ENCODE measurements at places on chromosomes 11 and 22.
A peak's percentile ranks its signal among the peaks of the same experiment; 100 is the strongest.

DNA sequence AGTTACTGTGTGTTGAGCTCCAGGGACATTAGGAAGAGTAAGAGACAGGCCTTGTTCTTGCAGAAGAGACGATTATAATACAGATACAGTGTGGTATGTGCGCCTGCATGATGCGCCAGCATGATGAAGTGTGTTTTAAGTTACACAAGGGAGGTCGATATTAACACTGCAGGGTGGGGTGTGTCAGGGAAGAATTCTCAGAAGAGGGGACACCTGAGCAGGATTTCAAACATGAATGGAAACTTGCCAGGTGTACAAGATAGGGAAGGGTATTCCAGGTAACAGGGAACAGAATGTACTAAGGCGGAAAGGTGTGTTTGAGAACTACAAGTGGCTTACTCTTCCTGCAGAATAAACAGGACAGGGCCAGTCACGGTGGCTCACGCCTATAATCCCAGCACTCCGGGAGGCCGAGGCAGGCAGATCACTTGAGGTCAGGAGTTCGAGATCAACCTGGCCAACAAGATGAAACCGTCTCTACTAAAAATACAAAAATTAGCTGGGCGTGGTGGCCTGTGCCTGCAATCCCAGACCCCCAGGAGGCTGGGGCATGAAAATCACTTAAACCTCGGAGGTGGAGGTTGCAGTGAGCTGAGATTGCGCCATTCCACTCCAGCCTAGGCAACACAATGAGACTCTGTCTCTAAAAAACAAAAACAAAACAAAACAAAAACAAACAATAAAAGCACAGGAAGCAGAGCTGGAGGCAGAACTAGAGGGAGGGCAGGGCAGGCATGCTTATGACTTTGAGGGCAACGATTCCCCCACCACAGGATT lies 59.0 kb downstream of the SYN3 start:
- DNase-seq = no peak

GRCh38 chr11:29353833-29354232 lies 663.0 kb downstream of the KCNA4 start:
- DNase-seq = no peak

GRCh38 chr11:6333095-6333494 lies 12.8 kb upstream of the CAVIN3 start:
- no peak for DNase-seq

- no peak for DNase-seq
Observed at GRCh38 chr22:29309332-29310064, 3.0 kb downstream of the GAS2L1 start.

DNA sequence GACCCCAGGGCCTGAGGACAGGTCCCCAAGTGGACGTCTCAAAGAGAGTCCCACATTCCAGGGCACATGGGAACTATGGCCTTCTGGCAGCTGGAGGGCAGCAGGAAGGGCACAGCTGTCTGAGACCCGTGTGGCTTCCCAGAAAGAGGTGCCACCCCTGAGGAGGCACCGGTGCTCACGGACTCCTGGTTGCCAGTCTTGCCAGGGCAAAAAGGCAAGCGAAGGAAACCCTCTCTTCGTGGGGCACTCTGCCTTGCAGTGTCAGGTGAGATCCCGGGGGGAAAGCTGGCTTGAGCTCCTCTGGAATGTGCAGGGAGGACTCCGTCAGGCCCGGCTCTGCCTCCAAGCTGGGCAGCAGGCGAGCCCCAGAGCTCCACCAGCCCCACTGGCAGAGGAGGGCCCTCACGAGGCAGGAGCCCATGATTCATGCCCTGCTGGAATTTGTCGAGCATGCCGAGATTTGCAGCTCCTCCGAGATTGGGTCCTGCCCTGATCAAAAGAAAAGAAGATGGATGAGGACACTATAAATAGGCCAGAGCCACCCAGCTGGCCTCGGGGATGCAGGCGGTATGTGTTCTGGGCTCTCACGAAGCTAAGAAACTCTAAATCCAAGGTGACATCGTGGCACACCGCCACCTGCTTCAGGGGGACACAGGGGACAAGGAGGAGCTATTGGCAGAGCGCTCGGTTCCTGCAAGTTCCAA lies 9.9 kb upstream of the CELSR1 start:
- no peak for DNase-seq

DNA sequence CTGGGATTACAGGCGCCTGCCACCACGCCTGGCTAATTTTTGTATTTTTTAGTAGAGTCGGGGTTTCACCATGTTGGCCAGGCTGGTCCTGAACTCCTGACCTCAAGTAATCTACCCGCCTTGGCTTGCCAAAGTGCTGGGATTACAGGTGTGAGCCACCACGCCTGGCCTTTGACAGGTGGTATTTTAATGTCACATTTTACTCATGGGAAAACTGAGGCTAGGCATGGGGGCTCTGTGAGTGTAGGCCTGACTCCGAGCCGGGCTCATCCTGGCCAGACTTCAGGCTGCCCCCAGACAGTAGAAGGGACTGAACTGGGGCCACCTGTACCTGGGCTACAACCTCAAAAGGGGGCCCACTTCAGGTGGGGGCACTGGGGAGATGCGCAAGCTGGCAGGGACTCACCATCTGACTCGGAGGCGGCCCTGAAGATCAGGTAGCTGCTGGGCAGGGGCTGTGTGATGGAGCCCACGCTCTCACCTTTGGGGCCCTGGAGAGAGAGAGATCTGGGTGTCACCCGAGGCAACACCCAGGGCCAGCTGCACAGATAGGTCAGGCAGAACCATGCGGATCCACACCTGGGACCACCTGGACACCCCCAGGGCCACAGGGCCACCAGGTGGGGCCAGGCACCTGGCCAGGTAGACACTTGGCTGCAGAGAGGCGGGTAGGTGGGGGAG lies 45.8 kb downstream of the OSBPL5 start:
- DNase-seq = no peak

- no peak for DNase-seq
Observed at GRCh38 chr22:33213383-33214075, 155.3 kb upstream of the SYN3 start.

DNA sequence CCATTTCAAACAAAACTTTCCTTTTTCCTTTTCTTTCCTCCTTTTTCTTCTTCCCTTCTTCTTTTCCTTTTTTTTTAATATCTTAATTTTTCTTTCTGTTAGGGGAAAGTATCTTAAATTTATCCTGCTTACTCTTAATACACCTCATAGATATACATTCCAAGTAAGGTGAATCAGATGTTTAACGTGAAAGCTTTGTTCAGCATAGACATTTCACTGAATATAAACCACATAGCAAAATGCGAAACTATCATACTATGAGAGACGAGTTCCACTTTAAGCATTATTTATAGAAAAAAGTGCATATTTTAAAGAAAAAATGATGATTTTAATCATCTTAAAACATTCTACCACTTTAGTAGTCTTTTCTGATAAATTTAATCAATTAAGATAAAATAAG lies 137.8 kb upstream of the MTMR2 start:
- no peak for DNase-seq

DNA sequence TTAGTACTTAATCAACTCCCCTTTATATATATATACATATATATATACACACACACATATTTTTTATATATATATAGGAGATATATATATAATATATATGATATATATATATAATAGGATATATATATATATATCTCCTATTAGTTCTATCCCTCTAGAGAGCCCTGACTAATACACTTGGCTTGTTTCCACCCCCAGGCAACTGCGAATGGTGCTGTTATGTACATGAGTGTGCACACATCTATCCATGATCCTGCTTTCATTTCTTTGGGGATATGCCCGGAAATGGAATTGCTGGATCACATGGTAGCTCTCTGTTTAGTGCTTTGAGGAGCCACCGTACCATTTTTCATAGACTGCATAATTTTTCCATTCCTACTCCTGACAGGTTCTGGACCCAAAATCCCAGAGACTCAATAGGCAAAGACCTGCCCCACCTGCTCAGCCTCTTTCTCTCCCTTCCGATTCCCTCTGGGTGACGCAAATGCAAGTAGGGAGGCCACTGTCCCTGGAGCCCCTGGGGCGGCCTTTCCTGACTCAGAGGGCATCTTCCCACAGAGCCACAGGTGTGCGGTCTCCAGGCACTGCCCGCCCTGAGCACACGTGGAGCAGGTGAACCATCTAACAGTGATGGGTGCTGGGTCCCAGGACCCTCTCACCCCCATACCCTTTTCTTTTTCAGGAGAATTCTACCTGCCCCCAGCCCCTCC lies 12.0 kb downstream of the FGF3 start:
- no peak for DNase-seq

- DNase-seq = peak; percentile 28
Observed at GRCh38 chr22:42978453-42979103, 36.4 kb downstream of the PACSIN2 start.

DNA sequence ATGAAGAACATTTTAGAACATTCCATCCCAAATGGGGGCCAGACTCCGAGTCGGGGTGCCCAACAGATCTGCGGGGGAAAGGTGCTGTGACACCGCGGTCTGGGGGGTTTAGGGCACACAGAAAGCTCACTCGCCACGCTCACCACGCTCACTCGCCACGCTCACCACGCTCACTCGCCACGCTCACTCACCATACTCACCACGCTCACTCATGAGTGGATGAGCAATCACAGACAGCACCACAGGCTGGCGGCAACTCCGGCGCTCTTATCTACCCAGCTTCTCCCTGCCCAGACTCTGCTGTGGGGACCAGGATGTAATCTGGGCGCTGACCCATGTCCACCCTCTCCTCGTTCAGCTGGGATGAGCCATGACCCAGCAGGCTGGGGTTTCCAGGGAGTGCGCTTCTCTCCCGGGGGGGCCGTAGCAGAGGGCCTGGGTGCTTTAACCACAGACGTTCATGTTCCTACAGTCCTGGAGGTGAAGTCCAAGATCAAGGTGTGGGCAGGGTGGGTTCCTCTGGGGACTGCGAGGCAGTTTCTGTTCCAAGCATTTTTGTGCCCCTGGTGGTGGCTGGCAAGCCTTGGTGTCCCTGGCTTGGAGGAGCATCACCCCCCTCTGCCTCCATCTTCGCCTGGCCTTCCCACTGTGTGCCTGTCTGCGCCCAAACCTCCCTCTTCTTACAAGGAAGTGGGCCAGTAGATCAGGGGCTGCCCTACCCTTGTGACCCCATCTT lies 141.2 kb downstream of the CTTN start:
- no peak for DNase-seq

DNA sequence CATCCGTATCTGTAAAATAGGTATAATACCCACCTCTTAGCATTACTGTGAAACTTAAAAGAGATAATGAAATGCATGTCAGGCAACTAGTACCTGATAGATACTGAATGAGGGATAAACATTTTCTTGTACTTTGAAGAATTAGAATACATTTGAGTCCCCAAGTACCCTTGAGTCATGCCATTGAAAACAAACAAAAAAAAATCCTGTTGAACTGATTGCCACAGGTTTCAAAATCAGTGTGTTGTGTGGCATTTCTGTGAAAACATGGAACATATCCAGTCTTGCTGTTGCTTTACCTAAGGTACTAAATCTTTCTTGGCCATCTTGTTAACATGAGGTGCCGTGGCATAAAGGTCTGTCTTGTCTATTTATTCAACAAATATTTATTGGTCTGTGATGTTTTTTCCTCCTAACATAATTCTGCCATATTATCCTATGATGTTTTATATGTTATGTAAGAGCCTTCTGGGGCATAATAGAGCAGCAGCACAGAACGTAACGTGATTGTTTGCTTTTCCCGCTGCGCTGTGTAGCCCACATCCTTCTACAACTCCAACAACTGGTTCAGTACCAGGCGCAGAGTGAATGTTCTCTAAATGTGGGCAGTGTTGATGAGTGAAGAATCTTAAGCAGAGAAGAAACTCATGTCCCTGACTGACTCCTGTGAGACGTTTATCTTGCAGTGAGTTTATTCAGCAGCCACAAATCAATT lies 79.3 kb upstream of the RAB1B start:
- peak; percentile 25 for DNase-seq

DNA sequence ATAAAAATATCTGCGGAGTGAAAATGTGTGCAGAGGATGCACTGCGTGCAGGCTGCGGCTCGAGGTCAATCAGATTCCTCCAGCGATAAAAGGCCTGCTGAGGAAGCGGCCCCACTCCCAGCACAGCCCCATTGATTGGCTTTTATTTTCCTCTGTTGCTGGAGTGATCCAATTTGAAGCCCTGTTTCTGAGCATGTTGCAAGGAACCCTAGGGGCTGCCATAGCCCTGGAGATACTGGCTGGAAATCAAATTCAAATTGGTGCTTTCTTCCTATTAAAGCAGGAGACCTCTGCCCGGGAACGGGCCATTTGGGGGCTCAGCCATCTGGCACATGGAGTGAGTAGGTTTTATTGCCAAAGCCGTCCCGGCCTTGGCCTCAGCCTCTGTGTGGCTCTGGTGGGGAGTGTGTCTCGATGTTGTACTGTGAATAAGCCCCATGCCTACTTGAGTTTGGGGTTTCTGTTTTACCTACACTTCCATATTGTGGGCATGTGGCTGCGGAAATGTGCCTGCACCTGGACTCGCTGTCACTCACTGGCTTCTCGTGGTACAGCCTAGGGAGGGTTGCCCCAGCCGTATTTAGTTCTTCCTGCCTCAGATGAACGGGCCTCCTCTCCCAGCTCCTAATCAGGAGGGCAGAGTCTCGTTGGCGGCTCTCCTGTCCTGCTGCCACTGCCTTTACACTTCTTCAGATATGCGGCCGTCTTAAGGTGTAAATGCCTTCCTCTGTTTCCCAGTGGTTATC lies 25.6 kb downstream of the PARVB start:
- DNase-seq = no peak

- no peak for DNase-seq
Observed at GRCh38 chr11:106344394-106344793, 266.9 kb downstream of the AASDHPPT start.

GRCh38 chr11:44589301-44589700 lies 23.8 kb downstream of the CD82 start:
- no peak for DNase-seq

GRCh38 chr11:23772081-23772480 lies 724.8 kb upstream of the LUZP2 start:
- DNase-seq = no peak

GRCh38 chr11:16606784-16607674 lies 131.4 kb upstream of the C11orf58 start:
- no peak for DNase-seq

- DNase-seq = no peak
Observed at GRCh38 chr11:102781676-102782075, 1.2 kb upstream of the MMP10 start.

DNA sequence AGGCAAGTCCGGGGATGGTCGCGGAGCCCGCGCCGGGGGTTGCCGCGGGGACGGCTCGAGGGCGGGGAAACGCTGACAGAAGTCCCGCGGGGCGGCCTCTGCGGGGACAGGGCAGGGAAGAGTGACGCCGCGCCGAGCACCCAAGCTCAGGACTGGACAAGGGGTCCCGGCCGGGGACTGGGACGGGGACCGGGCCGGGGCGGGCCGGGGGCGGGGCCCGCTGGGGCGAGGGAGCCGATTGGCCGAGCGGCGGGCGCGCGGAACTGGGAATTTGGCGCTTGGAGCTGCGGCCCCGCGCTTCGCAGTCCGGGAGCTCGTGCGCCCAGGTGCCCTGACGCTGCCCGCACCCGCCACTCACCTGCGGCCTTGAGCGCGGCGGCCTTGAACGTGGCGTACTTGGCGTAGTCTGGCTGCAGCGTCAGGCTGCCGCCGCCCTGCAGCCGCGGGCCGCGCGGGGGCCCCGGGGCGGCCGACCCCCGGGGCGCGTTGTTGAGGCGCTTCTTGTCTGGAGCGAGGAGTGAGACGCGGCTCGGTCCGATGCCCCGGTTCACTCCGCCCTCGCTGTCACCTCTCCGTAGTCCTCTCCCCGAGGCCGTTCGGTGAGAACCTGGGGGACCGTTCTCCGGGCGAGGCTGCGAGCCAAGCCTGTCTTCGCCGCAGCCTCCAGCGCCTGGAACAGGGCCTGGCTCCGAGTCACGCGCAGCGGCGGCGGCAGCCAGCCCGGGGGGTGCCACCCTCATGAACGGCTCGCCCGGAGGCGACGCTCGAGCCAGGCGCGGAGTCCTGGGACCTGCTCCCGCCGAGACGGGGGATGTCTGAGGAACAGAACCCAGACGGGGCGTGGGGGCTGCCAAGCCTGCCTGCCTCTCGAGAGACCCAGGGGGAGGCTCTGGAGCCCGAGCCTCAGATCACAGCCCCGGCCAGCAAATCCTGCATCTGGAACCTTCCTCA lies 4.5 kb downstream of the SHISA8 start:
- DNase-seq = no peak

Measured in occipital lobe (tissue), 3 donors.